Stimulated activated CD8-positive, alpha-beta memory T cell treated with anti-CD3 and anti-CD28 coated beads, Interleukin-7, amount 100 ng/mL, for 24 hours (primary cell): ENCODE measurements at places on chromosomes 12 and 14.

GRCh38 chr12:64752833-64753238 is 6.4 kb downstream of the GNS start:
- no peak for DNase-seq

DNA sequence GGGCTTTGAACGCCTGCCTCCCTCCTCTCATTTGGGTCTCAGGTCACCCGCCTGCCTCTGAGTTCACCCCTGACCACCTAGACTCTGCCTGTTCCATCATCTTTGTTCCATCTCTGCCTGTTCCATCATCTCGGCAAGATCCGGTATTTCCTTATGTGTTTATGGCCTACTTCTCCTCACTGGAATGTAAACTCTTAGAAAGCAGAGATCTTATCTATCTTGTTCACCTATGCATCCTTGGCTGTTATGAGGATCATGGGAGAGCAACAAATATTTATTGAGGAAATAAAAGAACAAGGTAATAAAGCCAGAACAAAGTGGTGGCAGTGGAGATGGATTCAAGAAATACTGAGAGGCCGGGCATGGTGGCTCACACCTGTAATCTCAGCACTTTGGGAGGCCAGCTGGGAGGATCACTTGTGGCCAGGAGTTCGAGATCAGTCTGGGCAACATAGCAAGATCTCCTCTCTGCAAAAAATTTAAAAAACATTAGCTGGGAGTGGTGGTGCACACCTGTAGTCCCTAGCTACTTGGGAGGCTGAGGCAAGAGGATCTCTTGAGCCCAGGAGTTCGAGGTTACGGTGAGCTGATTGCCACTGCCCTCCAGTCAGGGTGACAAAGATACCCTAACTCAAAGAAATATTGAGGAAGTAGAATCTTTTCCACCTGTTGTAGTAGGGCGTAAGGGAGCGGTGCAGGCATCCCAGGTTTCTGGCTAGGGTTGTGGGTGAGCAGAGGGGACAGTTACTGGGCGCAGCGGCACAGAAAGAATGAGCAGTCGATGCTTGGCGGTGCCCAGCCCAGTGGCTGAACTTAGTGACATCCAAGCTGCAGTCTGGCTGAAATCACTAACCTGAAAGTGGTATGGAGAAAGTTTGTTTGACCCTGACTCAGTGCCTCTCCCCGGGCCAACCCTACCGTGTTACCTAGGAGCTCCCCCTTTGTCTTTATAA is 1.7 kb upstream of the KLC1 start:
- DNase-seq: no peak

- DNase-seq: no peak
Observed at GRCh38 chr12:19140381-19141236, 11.1 kb downstream of the PLEKHA5 start.

GRCh38 chr14:72616294-72616693 is 277.6 kb downstream of the DPF3 start:
- no peak for DNase-seq
